ENCODE measurements at places on chromosomes 4 and X.
A peak's percentile ranks its signal among the peaks of the same experiment; 100 is the strongest.

- no peak for DNase-seq
These were observed 49.2 kb upstream of the FHL1 start for GRCh38 chrX:136097871-136098805.

DNA sequence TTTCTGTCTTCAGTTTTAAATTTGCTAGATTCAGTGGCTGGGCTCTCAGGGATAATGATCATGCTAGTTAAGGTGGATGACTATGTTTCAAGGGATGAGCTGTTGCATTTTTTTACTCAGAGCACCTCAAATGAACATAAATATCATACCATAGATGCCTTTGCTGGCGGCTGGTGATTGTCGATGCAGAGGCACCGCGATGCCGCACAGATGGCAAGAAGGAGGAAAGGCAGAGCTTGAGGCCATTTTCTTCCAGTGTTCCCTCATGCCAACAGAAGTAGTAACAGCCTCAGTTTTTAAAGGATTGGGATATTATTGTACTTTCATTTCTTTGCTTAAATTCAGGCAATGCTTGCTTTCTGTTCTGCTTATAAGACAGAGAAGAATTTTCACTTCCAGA, 654.7 kb upstream of the IGFBP7 start:
- no peak for DNase-seq

DNA sequence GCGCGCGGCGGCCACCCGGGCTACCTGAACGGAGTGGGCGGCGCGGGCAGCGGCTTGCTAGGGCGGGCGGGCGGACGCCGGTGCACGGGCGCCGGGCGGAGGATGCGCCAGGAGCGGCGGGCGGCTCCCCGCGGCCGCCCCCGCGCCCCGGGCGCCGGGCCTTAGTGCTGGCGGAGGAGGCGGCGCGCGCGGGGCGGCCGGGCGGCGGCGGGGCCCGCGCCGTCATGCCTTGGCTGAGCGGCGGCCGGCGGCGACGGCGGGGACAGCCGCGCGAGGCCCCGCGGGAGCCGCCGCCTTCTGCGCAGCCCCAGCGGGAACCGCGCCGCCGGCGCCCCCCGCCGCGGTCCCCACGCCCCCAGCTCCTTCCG, 48.2 kb downstream of the CLDN34 start:
- no peak for DNase-seq

GRCh38 chr4:16757080-16757521, 141.3 kb downstream of the LDB2 start:
- DNase-seq = no peak

GRCh38 chr4:21625447-21625846, 323.1 kb downstream of the KCNIP4 start:
- no peak for DNase-seq

GRCh38 chr4:88690355-88690754, 7.3 kb downstream of the NAP1L5 start:
- no peak for DNase-seq

DNA sequence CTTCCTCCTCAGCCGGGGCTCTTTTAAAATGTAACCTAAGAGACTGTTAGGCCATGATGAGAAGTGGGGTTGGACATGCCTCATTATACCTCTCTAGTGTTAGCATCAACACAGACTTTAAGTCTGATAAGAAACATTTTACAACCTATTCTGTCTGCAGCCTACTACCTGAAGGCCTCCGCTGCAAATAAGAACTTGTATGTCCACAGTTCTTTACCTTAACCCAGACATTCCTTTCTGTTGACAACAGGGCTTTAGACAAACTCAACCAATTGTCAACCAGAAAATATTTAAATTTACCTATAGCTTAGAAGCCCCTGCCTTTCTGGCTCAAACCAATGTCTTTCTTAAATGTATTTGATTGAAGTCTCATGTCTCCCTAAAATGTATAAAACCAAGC, 1418.6 kb downstream of the STIM2 start:
- DNase-seq = no peak

DNA sequence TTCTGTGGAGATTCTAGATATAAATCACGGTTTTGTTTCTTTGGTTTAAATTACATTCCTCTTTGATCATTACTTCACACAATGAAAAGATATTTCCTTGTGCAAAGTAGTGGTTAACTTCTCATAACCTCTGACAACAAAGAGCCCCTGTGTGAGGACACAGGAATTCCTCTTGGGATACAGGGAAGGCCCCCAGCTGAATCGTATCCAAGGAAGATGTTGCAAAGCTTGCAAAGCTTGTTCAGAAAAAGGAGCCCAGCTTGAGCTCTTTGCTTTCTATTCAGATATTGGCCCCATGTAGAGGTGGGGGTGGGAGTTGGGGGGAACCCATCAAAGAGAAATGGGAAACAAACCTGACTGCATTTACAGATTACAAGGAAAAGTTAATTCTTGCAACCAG, 145.7 kb downstream of the RELL1 start:
- no peak for DNase-seq

DNA sequence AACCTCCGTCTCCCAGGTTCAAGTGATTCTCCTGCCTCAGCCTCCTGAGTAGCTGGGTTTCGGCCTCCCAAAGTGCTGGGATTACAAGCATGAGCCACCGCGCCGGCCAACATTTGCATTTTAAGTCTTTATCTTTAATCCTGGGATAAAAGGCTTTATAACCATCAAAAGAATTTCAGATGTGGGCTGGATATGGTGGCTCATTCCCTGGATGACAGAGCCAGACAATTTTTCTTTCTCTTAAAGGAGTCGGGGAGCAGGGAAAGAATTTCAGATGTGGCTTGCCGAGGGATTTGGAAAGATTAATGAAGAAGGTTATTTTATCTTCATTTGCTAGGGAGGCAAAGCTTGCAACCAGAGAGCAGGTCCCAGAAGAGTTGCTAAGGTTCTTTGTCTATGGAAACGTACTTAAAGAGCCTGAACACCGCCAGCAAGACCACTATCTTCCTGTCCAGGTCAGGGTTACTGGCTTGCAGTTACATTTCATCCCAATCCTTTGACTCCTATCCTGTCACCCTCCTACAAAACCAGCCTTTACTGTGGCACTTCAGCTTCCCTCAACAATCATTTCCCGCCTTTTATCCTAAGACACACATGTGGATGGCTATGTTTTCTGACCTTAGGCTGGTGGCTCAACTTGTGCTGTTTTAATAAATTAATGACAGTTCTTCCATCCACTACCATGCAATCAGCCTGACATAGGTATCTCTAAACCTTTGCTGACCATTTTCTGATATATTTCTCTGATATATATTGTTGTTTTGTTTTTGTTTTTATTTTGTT, 3.9 kb upstream of the KLHL8 start:
- no peak for DNase-seq

GRCh38 chr4:111792632-111793031, 352.6 kb upstream of the FAM241A start:
- no peak for DNase-seq

DNA sequence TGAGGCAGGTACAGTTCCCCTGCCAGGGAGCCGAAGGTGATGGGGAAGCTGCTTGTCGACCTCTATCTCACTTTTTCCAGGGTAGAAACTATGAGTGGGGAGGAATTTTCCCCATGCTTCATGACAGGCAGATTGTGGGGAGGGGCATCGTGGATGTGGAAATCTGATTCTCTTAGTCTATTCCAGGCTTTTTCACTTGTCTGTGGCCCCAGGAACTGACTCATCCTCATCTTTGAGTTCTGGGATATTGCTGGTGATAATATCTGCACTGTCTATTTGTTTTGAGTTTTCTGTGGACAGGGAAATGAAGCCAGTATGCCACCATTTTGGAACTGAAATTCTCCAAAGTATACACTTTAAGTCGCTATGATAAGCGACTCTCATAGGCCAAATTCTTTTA, 7.6 kb upstream of the TLR2 start:
- DNase-seq = no peak

DNA sequence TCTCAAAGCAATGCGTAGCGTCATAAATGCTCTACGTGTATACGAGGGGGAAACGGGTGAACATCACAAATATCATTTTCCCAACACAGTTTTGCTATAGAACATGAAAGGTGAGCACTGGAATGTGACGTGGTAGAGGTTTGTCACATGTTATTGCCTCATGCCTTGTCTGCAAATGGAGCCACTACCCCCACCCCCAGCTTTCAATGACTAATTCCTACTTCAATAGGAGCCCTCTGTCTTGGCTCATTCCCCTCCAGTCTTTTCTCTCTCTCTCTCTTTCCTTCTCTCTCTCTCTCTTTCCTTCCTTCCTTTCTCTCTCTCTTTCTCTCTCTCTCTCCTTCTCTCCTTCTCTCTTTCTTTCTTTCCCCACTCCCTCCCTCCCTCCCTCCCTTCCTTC, 127.0 kb downstream of the STOX2 start:
- no peak for DNase-seq

GRCh38 chr4:8820178-8821102, 51.2 kb downstream of the HMX1 start:
- no peak for DNase-seq

GRCh38 chrX:24668111-24668510, 21.0 kb upstream of the PCYT1B start:
- DNase-seq = no peak

- peak; percentile 6 for DNase-seq
These were observed 67.9 kb downstream of the PPP3CA start for GRCh38 chr4:101279377-101279871.

GRCh38 chr4:183823434-183823833, 81.7 kb upstream of the STOX2 start:
- no peak for DNase-seq

- no peak for DNase-seq
These were observed 222.3 kb upstream of the AGTR2 start for GRCh38 chrX:115948018-115948923.

- DNase-seq = no peak
These were observed 42.2 kb downstream of the SMIM20 start for GRCh38 chr4:25956260-25956659.

DNA sequence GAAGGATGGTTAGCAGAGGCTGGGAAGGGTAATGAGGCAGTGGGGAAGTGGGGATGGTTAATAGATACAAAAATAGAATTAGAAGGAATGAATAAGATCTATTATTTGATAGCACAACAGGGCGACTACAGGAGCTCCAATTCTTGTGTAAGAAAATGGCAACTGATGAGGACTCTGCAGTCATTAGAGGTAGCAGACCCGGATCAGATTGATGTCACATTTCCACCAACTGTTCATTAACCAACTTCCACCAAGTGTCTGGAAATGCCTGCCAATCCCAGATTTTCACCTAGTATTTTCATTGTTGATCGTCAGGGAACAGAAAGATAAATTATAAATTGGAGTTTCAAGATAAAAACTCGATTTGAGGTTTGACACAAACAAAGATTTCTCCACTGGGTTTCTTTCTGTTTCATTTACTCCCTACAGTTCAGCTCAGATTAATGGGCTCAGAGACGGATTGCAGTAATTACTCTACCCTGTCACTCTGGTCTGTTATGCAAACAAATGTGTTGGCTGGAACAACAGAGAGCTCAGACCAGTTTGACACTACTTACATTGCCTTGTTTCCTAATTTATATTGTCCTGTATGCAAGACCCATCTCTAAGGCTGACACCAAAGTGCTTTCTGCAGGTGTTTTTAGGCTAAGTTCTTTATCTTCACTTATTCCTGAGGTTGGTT, 909.2 kb upstream of the PRKX start:
- DNase-seq = no peak

DNA sequence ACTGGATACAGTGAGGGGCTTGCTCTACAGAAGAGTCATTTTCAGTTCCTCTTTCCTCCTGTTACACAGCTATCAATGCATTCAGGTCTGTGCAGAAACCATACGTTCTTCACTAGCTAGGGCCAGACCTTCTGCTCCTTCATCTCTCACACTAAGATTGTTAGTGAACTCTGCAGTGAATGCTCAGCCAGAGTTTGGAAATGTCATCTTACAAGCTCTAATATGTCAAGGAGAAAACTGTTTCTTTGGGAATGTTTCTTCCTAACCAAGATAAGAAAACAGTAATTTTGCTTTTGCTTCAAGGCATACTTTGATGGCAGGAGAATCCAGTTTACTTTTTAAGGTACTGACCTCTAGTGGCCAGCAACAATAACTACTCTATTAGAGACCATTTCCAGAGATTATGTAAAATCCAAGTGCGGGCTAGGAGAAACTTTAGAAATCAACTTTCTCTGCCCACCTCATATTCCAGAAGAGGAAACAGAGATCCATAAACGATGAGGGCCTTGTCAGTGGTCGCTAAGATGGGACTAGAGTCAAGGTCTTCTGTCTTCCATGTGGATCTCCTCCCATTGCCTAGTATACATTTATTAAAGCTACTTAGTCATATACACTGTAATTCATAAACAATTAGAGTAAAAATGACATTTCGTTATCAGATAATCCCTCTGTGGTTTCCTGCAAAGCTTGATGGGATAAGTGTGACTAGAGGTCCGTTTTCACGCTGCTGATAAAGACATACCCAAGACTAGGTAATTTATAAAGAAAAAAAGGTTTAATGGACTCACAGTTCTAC, 12.1 kb upstream of the CC2D2A start:
- peak; percentile 49 for DNase-seq

DNA sequence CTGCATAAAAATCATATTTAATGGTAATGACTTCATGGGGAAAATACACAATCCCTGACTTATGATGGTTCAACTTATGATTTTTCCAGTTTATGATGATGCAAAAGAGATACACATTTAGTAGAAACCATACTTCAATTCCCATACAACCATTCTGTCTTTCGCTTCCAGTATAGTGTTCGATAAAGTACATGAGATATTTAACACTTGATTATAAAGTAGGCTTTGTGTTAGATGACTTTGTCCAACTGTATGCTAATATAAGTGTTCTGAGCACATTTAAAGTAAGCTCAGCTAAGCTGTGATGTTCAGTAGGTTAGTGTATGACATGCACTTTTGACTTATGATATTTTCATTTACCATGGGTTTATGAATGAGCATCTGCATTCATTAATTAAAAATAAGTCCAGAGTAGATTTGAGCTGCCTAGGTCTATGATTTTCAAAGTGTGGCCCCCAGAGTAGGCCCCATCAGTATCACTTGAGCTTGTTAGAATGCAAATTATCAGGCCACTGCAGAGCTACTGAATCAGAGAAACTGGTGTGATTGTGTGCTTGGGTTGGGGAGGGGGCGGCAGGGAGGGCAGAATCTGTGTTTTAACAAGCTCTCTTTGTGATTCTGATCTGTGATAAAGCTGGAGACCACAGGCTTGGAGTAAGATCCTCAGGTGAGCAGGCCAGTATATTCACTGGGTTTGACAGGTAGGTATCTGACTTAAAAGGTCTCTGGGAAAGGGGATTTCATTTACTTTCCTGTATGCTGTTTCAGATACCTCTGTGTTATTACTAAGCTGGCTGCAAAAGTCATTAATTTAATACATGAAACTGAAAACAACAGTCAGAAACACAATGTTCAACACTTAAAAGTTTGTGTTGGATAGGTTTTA, 8.4 kb downstream of the ATP10D start:
- DNase-seq = no peak

DNA sequence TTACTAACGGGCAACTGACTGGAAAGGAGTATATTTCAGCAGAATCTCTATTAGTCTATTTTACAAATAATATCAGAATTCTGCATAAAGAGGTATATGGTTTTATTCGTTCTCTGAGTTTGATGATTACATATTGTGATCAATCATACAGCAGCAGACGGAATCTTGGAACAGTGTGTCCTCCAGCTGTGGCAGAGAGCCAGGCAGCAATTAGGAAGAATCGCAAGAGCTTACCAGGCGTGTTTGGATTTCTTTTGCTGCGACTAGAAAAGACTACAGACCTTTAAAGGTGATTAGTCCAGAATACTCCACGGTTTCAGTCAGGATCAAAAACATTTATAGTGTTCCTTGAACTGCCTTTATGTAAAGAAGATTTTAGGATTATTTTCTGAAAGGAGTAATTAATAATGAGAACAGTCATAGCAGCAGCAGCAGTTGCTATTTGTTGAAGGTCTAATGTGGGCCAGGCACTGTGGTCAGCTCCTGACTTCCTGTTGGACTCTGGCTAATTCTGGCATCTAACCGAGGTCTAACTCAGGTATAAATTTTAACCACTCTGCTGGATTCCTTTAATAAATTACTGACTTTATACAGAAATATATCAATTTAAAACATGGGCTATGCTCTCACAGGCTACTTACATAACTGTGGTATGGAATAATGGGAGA, 225.3 kb upstream of the CXorf66 start:
- DNase-seq = no peak

All from CD4-positive, alpha-beta T cell treated with Interleukin-4 for 4 hours (primary cell).